Mucosa of gallbladder (tissue), 1 donor: ENCODE measurements at places on chromosomes 3 and 15. TPM values are rescaled to one million over a fixed set of nuclear protein-coding genes. Genes with fewer than 3 reads are reported as not detected.

Gene FAM131A
- total RNA-seq, result 41.5 TPM

Gene MCF2L2
- total RNA-seq, result 1.8 TPM

Gene HES1
- total RNA-seq, result 54.1 TPM

Gene MYO5C
- total RNA-seq, result 40.1 TPM

Gene SPATA12
- 0.43 TPM for total RNA-seq

Gene CFAP91
- 6.7 TPM for total RNA-seq

Gene IL17RB
- 13.3 TPM for total RNA-seq

Gene SMCO1
- total RNA-seq, result not detected

Gene SLC15A2
- total RNA-seq, result 18.8 TPM

Gene BSN
- total RNA-seq, result 0.81 TPM

Gene ACKR2
- 5.0 TPM for total RNA-seq

Gene ALDH1A3
- 2.1 TPM for total RNA-seq

Gene CIAO2A
- total RNA-seq, result 47.1 TPM

Gene NTRK3
- 1.6 TPM for total RNA-seq

Gene SLC6A1
- 7.4 TPM for total RNA-seq

Gene CDHR4
- total RNA-seq, result 0.09 TPM

Gene OSBPL10
- 70.6 TPM for total RNA-seq

Gene TEX55
- total RNA-seq, result not detected
